ENCODE measurements at places on chromosomes 5 and 9.

GRCh38 chr9:124710766-124711165 lies 60.3 kb downstream of the NR6A1 start:
- no peak for DNase-seq

- DNase-seq = no peak
Measured at GRCh38 chr5:82074950-82075349, 103.1 kb downstream of the ATG10 start.

- DNase-seq = no peak
Measured at GRCh38 chr5:112794410-112794809, 56.7 kb downstream of the APC start.

- no peak for DNase-seq
Measured at GRCh38 chr5:3010953-3011763, 259.7 kb upstream of the IRX2 start.

DNA sequence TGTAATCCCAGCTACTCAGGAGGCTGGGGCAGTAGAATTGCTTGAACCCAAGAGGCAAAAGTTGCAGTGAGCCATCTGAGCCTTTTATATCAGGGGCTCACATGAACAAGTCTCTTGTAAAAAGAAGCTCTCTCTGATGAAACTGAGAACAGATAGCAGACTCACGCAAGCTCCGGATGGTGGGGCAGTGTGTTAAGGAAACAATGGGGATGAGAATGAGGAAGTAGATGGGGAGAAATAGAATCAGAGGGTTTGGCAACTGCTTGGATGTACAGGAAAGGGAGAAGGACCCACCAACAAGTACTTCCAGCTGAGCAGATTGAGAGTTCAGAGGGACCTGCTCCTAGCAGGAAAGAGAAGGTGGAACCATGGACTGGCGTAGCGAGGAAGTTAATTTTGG lies 18.6 kb downstream of the TMEM252 start:
- no peak for DNase-seq

DNA sequence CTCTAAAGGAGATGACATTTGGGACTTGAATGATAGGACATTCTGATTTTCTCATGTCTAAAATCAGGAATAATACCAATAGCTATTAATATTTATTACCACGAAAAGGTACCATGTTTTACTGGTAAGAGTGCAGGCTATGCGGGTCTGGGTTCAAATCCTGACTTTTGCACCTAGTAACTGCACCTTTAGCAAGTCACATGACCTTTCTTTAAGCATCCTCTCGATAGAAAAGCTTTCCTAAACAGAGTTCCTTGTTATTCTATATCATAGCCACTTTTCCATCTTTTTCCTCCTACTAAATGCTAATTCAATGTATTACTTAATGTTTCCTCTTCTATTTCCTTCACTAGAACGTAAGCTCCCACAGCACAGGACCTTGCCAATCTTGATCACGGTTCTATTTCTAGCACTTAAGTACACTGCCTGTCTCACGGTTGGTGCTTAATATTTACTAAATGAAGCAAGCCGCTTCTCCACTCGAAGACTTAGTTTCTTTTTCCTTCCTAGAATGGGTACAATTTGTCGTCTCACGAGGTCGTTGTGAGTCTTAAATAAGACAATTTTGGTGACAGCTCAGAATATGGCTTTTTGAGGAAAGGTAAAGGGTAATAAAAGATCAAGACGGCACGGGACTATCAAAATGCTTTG lies 816 bp downstream of the RBM18 start:
- DNase-seq = no peak

- no peak for DNase-seq
Measured at GRCh38 chr5:170625221-170626165, 121.7 kb downstream of the KCNIP1 start.

DNA sequence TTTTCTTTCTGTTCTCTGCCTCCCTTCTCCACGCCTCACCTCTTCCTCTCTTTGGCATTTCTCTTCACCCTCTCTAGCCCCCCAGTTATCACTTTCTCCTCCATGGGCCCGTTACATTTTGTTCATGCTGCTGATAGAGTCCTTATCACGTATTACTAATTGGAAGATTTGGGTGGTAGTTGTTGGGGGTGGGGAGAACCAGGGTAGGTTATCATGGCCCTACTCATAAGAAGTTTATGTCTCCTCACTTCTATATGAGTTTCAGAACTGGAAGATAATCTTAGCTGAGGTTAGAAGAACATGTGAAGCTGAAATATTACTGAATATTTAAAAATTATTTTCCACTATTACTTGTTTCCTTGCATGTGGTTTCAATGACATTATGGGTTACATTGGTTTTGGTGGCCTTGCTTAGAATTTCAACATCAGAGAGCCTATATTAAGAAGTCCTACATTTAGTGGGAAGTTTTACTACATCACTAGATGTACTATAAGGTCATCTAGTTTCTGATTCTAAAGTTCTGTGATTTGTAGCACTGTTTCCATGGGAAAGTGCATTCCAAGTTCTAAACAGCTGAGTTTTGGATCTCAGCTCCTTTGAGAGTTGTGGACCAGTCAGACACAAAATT lies 36.8 kb downstream of the PIP5K1B start:
- DNase-seq = no peak

DNA sequence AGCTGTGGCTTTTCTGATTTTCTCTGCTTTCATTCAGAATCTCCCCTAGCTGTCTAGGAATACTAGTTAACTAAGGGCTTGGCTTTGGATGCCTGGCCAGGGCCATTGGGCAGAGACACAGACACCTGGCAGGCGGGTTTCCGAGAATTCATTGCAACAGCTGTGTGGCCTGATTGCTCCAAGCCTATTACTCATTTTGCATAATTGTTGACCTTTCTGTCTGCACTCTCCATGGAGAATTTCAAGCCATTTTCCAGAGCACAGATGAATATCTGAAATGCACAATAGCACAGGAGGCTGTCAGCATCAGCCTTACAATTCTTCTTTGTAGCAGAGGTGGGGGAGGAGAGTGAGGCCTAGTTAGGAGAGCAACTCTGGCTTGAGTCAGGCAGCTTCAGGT lies 310.5 kb downstream of the DMAC1 start:
- no peak for DNase-seq

- no peak for DNase-seq
Measured at GRCh38 chr9:131727795-131728545, 11.9 kb downstream of the RAPGEF1 start.

- DNase-seq = no peak
Measured at GRCh38 chr9:114551750-114552685, 35.6 kb upstream of the ATP6V1G1 start.

DNA sequence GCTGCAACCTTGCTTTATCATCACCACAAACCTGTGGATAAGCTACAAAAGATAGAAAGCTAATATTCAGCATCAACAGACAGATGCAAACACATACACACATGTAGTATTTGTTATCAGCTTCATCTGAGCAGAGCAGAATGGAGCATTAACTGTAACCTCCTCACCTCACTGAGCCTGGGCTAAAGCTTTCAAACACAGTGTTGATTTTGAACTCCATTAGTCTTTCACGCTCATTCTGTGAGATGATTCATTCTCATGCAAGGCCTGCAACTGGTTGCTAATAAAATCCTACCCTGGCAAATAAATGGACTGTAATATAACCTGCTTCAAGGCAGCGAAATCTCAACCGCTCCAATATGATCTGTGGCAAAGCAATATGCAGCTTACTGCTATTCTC lies 1360.6 kb upstream of the ACO1 start:
- no peak for DNase-seq

GRCh38 chr5:180133971-180134508 lies 62.5 kb upstream of the RNF130 start:
- no peak for DNase-seq

GRCh38 chr9:33510262-33511183 lies 13.5 kb upstream of the ANKRD18B start:
- peak; percentile 76 for DNase-seq

DNA sequence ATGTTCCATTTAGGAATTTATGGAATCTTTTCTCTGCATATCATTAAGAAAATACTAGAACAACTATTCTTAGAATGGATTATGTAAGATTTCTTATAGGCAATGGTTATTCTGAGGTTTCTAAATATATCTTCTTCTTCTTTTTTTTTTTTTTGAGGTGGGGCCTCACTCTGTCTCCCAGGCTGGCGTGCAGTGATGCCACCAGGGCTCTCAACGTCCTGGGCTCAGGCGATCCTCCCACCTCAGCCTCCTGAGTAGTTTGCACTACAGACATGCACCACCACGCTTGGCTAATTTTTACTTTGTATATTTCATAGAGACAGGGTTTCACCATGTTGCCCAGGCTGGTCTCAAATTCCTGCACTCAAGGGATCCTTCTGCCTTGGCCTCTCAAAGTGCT lies 137.2 kb downstream of the SREK1 start:
- no peak for DNase-seq

DNA sequence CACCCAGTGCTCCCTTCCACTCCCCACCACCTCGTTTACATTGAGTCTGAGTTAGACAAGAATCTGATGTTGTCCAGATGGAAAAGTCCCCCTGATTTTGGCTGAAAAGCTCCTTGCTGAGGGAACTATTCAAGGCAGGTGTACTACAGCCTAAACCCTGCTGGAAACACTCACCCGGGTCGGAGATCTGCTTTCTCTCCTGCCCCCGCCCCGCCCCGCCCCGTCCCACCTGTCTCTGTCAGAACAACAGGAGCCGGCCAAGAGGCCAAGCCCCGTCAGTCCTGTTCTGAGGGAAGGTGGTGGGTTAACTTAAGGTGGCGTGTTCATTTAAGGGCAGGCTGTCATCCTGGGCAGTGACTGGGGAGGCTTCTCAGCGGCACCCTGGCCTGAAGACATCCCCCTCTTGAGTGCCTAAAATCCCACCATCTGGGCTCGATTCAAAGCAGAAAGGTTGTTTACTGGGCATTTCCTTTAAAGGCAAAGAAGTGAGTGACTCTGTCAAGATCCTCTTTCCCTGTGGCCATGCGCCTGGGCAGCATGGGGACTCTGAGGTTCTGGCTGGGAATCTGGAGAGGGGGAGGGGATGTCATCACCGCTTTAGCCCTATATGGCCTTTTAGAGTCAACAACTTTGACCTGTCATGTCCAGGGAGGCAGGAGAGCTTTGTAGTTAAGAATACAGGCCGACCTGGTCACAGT lies 71.1 kb upstream of the NEURL1B start:
- no peak for DNase-seq

DNA sequence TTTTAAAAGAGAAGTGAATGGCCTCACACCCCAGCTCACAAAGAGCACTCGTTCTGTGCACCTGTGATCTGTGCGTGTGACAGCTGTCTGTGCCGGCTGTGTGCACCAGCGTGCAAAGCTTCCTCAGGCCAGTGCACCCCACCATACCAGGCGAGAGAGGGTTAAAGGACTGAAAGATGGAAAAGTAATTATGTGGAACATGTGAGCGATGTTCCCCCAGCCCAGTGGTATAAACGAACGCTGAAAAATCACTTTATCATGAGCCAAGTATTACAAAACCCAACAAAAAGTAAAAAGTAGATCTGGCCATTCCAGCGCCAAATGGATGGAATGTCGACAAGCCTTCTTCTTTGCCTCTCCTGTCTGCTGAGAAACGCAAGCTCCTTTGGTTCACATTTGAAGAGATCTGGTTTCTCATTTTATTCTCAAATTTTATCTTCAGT lies 53.7 kb downstream of the IPPK start:
- DNase-seq = no peak

DNA sequence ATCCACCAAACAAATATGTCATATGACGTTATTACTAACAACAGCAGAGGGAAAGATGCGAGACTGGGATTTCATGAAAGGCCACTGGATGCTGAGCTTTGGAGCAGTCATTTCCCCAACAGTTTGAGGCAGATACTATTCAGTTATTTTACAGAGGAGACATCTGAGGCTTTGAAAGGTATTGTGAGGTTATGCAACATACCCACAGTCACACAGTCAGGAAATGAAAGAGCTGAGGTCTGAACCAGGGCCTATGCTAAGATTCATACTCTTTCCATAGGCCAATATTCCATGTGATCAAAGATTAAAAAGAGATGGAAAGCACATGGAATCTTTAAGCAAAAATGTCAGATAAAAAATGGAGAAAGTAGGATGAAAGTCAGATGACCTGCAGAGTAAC lies 63.0 kb downstream of the LPAR1 start:
- DNase-seq = no peak

All from NCI-H446 (cell line).